Activated T-cell treated with anti-CD3 and anti-CD28 coated beads, Interleukin-2, amount 50 U/mL, for 4 hours (primary cell): ENCODE measurements at places on chromosomes 13 and 19. TPM values are rescaled to one million over a fixed set of nuclear protein-coding genes. Genes with fewer than 3 reads are reported as not detected.

The GAMT gene
- 25.9 TPM for total RNA-seq

The BEST2 gene
- not detected for total RNA-seq

DNA sequence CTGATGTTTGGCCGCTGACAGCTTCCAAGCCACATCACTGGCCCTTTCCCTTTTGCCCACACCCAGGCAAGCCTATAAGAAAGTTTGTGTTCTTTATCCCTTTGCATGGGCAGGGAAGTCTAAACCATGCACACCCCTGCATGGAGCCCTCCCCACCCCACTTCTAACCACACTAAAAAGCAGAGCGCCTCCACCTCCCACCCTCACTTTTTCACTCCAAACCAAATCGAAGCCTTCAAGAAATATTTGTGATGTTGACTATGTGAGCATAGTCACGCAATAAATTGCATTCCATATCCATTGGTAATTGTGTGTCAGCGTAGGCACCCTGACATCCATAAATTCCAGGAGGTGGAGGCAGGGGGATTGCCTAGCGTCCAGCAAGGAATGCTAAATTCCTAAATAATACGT, 104.4 kb upstream of the LSM14A start:
- DNase-seq = no peak

- DNase-seq = no peak
Measured at GRCh38 chr13:31460061-31460460, 260.3 kb downstream of the B3GLCT start.

The IQCN gene
- 0.42 TPM for total RNA-seq

DNA sequence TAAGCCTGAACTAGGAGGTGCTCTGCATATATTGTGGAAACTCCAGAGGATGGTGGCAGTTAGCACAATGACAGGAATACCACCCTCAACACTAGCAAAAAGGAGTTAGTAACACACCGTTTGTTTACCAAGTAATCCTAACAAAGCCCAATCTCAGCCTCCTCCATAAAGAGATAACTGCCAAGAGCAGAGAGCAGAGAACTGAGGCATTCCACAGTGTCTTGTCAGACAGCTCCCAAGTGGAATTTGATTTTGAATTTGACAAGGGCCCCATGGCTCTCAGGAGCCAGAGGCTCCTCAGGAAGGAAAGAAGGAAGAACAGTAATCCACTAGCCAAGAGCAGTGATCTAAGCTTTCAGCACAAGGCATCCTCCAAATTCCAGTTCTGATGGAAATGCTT, 298.6 kb downstream of the DCLK1 start:
- DNase-seq = no peak

The C3 gene
- 7.4 TPM for total RNA-seq

DNA sequence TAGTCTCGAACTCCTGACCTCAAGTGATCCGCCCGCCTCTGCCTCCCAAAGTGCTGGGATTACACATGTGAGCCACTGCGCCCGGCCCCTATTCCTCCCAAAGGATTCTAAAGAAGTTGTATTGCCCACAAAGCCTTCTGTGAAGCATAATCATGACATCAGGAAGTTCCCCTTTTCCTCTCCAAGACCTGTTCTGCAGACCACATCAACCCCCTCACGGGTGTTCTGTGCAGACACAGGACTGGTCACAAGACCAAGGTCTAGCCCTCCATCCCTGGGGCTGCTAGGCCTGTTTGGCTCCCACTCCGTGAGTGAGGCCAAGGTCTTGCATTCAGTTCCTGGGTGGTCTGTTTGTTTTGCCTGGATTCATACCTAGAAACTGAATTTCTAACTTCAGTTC, 178.1 kb downstream of the FLT1 start:
- DNase-seq = no peak

DNA sequence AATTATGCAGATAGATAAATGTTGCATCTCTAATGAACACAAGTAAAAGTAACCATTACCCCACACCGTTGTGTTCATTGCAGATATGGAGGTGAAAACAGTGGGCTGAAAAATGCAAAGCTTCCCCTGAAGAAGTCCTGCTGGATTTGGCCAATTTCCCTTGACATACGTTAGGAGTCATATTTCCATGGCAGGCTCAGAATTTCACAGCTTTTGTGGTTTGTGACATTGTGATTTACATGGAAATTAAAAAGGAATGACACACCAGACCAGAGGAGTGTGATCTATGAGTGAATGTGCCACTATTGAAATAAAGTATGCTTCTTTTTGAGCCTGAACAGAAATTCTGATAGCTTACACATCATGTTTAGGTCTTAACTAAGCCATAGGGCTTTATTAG, 221.1 kb upstream of the TMTC4 start:
- DNase-seq = no peak
